ENCODE measurements at places on chromosomes 5 and 9. TPM values are rescaled to one million over a fixed set of nuclear protein-coding genes. Genes with fewer than 3 reads are reported as not detected.
A peak's percentile ranks its signal among the peaks of the same experiment; 100 is the strongest.

The TXNDC15 gene
- 30.7 TPM for total RNA-seq

The GPR107 gene
- total RNA-seq, result 42.2 TPM

The DDX4 gene
- not detected for total RNA-seq

The FAM221B gene
- total RNA-seq, result 0.05 TPM

The SOHLH1 gene
- not detected for total RNA-seq

- DNase-seq, result no peak
These were observed 211.9 kb downstream of the ACTL7B start for GRCh38 chr9:108643731-108644510.

- DNase-seq, result no peak
These were observed 30.9 kb downstream of the GRAMD2B start for GRCh38 chr5:126454081-126454480.

- peak; percentile 68 for DNase-seq
These were observed 2.1 kb downstream of the SEPTIN8 start for GRCh38 chr5:132774896-132775295.

DNA sequence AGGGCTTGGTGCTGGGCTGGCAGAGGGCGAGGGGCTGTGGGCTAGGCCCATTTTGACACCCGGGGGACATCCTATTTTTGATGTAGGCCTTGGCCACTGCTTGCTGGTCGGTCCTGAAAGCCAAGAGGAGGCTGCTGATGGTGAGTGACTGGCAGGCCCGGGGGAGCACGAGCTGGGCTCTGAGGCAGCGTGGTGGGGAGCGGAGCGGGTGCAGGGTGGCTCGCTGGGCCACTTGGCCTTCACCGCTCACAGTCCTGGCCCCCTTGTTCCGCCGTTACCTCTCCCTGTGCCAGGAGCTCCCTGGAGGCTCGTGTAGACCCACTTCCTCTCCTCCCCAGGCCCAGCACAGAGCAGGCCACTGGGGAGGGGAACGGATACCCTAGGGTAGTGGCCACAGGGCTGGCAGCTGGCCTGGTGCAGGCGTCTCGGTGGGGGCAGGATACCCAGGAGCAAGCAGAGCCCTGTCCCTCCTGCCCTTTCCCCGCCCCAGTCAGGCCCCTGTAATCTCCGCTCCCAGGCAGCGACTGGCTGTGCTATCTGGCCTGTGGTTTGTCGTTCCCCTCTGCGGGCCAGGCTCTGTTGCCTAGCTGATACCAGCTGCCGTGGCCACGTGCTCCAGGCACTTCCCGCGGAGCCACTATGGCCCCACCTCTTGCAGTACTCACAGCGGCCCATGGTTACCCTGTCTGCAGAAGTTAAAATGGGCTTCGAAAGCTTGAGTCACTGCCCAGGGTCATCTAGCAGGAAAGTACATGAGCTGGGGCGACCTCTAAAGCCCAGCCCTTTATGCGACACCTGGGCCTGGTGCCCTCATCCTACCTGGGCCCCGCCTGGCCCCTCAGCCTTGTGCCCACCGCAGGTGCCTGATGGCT lies 11.7 kb upstream of the DOLPP1 start:
- peak; percentile 47 for DNase-seq

DNA sequence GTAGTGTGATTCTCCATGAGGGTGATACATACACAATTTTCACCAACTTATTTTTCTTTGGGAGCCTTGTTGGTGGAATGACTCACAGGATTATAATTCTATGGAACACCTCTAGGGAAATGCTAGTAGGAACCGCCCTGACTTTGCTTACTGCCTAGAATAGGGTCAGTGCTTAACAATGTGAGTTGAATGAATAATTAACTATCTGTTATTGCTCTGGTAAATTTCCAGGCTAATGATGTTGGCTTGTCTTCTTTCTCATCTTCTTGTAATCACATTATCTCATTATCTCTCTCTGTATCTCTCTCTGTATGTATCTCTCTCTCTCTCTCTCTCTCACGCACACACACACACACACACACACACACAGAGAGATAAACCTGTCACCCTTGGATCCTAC lies 291.1 kb downstream of the TRIM32 start:
- DNase-seq, result no peak

DNA sequence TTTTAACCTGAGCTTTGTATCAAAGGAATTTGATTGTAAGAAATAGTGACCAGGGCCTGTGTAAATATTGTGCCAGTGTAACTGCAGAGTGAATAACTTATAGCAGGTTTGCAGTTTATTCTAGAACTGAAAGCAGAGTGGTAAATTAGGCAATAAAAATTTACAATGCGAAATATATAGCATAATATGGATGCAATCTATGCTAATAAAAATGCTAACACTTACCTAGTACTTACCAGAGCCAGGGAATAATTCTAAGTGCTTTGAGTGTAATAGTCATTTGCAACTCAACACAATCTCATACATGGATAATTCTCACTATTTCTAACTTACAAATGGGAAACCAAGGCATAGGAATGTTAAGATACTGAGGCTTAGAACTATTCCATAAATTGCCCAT lies 303.4 kb downstream of the ISL1 start:
- DNase-seq, result no peak

- DNase-seq, result no peak
These were observed 38.0 kb downstream of the RIGI start for GRCh38 chr9:32487981-32488380.
